Cerebellum (tissue), 4 donors: ENCODE measurements at places on chromosomes 4 and X. TPM values are rescaled to one million over a fixed set of nuclear protein-coding genes. Genes with fewer than 3 reads are reported as not detected.

GRCh38 chr4:78119698-78120097 lies 62.6 kb downstream of the FRAS1 start:
- DNase-seq: no peak

GRCh38 chr4:87783781-87784180 lies 15.6 kb upstream of the IBSP start:
- DNase-seq: no peak

DNA sequence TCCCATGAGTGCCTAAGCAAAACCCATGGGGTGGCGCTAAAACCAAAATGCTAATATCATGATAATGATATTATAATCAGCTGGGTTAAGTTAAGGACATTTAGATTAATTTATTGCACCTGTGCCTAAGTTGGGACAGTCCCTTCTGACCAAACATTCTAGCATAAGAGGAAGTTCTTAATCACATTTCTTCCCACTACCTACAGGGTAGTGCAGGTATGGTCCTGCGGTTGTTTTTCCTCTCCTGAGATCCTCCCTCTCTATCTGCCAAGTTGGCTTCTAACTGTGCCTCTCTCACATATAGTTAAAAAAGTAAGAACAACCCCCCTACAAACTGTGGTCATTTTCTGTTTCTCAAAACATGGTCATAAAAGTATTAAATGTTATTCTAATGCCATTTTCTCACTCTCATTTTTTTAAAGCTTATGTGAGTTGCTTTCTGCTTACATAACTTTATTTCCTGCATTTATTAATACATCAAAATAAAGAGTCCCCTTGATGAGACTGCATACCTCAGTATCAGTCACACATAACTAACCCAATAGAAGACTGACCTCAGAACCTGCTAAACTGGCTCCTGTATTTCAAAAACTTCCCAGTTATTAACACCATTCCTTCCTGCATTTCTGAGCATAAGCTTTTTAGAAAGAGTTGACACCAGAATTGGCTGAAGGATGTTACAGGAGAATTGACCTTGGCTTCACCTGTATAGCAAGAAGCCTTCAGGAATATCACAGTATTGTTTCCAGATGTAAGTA lies 1332.5 kb downstream of the FSTL5 start:
- DNase-seq: no peak

DNA sequence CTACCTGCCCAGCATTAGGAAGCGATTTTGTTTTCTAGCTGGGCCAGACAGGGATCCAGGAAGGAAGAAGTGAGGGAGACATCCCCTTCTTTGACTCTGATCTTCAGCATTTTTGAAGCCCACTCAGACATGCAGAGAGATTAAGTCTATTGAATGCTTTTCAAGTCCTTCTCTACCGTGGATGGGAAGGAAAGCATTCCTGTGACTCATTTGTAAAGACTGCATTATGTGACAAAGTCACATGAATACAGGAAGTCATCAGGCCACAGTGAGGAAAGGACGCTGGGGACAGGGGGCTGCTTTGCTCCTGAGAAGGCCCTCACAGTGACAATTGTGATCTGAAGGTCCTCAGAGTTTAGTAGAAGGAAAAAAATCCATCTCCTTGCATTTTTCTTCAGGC lies 67.4 kb upstream of the GBA3 start:
- DNase-seq: no peak

GRCh38 chr4:25299476-25300203 lies 12.9 kb upstream of the ZCCHC4 start:
- no peak for DNase-seq

DNA sequence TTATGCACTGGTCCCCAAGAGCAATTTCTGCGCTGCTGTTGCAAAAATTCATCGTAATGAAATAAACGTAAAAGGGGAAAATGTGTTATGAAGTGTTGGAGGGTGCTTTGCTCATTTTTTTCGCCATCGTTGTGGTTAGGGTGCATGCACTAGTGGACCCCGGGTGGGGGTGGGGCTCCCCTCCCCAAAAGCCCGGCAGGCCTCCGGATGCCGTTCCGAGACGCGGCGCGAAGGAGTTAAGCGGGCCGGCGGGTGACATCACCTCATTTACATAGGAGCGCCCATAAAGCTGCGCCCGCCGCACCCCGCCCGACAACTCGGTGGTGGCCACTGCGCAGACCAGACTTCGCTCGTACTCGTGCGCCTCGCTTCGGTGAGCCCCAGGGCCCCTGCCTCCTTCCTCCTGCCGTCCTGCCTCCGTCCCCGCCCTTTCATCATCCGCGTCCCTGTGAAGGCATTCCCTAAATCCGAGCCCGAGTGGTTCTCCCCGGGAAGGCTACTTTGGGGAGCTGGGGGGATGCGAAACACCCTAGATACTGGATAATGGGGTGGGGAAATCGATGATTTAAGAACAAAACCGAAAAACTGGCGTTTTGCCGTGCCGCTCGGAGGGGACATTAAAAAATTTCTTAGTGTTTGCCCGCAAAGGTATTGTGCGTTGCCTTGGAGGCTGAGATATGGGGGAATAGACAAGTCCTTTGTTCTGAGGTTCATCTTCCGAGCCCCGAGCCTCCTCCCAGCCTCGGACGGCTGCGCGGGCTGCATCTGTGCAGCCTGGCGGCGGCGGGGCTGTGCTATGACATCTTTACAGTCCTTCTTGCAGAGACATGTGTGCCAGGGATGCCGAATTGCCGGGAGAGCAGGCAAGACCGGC lies at the start of gene TMSB4X:
Gene TMSB4X, plus strand, starts transcription at position 315 of the 874 bp plus-strand sequence.
- DNase-seq: peak; percentile 78

MSMO1 gene
- total RNA-seq: 140 TPM

SLC2A9 gene
- total RNA-seq: 4.4 TPM

NAP1L3 gene
- total RNA-seq: 61.4 TPM

UGT2A1 gene
- total RNA-seq: not detected

DNA sequence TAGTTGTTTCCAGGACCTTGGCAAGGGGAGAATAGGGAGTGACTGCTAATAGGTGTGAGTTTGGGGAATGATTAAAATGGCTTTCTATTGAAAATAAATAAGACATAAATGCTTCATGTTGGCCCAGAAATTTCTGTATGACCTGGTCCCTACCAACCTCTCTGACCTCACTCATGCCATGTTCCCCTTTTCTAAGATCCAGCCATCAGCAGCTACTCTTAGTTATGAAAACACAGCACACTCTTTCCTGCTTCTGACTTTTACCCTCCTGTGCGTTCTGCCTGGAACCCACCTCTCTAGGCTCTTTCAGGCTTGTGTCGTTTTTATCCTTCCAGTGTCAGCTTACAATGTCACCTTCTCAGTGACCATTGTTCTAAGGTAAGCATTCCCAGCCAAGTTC lies 14.8 kb upstream of the CXCL5 start:
- DNase-seq: no peak

GRCh38 chrX:104392350-104392749 lies 137.6 kb upstream of the ESX1 start:
- DNase-seq: no peak

ERAS gene
- 0.27 TPM for total RNA-seq

LONRF3 gene
- total RNA-seq: 3.3 TPM

TCEAL3 gene
- 8.8 TPM for total RNA-seq

DNA sequence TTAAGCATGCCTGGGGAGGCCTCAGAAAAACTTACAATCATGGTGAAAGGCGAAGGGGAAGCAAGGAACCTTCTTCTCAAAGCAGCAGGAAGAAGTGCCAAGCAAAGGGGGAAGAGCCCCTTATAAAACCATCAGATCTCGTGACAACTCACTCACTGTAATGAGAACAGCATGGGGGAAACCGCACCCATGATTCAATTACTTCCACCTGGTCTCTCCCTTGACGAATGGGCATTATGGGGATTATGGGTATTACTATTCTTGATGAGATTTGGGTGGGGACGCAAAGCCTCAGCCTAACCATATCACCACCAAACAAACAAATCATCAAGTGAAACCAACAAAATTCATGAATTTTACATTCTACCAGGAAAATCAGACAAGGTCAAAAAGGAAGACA lies 76.7 kb upstream of the TAB3 start:
- DNase-seq: no peak

DNA sequence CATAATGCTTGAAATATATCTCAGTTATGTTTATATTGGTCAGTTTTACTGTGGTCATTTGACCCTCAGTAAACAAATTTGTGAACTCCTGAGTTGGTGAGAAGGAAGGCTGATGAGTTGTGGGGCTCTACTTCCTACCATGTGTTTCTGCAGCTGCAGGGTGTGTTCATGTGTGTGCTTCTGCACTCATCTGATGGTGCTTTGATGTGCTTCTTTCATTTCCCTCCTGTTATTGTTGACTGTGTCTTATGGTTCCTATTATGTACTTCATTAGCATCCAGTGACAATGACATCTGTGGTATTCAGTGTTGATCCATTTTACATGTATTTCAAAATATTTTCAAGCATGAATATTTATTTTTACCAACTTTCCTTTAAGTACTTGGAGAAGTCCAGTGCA lies 46.5 kb downstream of the XAGE2 start:
- DNase-seq: no peak

DNA sequence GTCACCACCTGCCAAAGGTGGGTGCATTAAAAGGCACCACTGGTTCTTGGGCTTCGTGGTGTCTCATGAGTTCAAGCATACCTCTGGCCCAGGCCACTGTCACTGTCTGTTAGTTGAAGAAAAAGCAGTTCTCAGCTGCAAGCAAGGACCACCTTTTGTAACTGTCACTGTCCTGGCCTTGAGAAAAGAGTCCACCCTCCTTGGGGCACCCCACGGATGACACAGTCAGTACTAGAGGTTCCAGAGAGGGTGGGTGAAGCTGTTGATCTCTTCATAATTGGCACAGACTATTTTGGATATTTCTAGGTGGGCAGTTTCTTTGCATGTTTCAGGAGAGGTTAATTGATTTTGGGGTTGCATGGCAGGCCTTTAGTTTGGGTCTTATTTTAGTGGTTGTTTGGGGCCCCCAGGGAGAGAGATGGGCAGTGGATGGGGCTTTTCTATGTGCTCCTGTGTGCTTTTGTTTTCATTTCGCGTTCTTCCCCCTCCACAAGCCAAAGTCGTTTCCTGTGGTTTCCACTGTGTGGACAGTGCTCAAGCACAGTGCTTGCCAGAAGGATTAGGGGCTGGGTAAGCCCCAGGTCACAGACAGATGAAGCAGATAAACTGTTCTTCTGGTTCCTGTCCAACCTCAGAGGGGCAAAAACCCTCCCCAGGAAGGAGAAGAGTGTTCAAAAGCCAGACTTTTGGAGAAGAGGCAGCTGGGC lies 156.2 kb upstream of the PPP1R2C start:
- no peak for DNase-seq

- no peak for DNase-seq
Observed at GRCh38 chr4:10003666-10004065, 17.6 kb downstream of the SLC2A9 start.

GRCh38 chr4:135838889-135839288 lies 1637.3 kb upstream of the PABPC4L start:
- DNase-seq: no peak

NPFFR2 gene
- 0.73 TPM for total RNA-seq

DNA sequence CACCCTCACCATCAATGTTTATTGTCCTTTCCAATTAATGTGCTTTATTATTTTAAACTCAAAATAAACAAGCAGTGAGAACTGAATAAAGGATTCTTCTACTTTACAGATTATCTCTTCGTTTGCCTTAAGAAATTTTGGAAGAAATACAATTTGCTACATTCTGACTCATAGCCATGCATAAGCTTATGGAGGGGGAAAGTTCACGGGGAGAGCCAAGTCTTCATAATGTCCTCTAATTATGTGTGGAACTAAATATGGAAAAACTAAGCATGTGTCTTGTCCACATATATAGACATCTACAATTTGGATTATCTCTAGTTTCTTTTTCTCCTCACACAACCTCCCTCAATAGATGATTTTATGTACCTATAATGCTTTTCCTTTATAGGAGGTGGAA lies 17.5 kb downstream of the CXCL13 start:
- DNase-seq: no peak

- DNase-seq: no peak
Observed at GRCh38 chr4:186161138-186161537, 30.2 kb upstream of the CYP4V2 start.

DNA sequence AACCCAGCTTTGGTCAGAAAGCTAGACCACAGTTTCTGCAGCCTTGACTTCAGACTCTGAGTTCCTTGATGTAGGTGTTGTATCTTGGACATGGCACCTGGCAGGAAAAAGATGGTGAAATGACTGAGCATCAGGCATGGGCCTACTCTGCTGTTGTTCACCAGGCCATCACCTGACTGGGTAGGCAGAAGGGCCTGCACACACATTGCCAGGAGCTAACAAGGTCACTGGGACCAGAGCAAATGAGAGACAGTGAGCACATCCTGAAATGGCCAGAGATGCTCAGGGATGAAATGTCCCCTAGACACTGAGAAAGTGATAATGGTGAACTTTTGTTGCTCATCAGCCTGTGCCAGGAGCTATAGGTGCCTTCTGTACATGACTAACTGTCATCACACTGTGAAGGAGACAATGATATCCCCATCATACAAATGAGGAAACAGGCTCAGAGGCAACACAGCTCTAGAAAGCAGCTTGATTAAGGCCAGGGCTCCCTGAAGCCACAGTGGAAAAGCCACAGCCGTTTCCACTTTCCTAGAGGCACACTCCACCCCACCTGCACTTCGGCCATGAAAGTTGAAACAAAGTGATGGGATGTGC lies 128.3 kb downstream of the TSPAN5 start:
- no peak for DNase-seq

DNA sequence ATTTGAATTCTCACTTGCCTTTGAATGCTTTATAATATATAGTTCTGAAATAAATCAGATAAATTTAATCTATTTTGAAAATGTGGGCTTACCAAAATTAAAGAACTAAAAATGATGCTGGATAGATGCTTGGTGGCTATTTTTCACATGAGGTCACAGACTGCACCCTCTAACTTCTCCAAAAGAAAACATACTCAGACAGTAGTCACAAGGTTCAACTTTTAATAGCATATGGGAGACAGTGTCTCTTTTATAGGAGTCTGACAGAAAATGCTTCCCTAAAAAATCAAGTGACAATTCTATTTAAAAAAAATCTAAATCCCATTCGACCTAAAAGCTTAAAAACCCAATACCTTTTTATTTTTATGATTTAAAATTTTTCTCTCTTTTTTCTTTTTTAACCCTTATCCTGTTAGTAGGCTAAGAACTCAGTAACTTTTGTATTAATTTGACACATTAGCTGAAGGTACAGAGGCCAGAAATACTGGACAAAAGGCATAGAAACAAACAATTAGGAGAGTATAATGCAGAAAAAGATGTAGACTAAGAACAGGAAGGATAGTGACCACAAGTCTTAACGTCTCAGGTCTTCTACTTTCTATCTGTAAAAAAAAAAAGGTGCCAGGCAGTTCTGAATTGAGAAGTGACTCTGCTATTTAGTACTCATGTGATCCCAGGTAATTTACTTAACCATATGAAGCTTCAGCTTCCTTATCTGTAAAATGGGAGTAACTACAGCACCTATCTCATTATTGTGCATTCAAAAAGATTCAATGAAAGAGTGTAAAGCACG lies 7.6 kb downstream of the TIGD4 start:
- DNase-seq: no peak

SRPX gene
- total RNA-seq: 5.2 TPM

SHROOM3 gene
- total RNA-seq: 55.4 TPM

DNA sequence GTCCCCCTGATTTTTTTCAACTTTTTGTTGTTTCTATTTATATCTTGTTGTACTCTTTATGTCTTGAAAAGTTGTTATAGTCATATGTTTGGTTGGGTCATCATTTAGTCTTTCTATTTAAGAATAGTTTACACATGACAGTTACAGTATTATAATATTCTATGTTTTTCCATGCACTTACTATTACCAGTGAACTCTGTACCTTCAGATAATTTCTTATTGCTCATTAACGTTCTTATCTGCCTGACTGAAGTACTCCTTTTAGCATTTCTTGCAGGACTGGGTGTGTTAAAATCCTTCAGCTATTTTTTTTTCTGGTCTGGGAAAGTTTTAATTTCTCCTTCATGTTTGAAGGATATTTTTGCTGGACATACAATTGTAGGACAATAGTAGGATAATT lies 157.7 kb upstream of the DIPK2B start:
- no peak for DNase-seq

GRCh38 chr4:93157986-93158385 lies 670.6 kb upstream of the ATOH1 start:
- DNase-seq: no peak
